ENCODE measurements at places on chromosomes 6 and 20. TPM values are rescaled to one million over a fixed set of nuclear protein-coding genes. Genes with fewer than 3 reads are reported as not detected.

DNA sequence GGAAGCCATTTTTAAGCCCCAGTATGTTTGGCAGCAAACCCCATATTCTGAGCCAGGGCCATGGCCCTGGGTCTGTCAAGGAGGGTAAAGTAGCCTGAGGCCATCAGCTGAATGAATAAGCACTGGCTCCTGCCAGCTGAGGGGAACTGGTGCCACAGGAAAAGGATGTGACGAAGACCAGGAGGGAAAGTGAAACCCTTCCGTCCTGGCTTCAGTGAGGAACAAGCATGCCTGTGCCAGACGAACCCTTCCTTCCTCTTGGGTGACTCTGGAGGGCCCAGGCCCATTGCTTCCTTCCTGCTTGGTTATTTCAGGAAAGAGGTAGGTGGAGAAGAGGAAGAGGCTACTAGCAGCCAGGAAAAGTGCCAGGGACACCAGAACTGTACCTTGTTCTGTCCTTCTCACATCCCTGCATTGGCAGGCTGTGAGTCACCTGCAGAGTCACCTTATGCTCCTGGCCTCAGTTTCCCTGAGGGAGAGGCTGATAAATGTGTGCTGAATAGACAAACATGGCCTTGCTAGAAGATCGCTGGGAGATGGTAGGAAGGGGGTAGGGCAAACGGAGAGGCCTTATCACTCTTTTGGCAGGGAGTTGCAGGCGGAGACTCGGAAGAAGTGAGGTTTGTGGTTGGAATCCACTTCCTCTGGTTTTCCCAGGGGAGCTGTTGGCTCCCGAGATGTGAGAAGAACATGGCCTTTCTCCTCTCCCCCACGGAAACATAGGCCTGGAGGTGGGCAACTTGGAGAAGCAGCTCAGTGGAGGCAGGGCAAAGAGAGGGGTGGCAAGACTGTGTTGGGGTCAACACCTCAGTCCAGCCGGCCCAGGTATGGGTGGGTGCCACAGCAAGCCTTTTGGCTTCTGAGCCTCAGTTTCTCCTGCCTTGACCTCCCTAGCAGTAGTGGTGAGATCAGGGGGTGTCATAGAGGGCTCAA is 37.4 kb downstream of the COX4I2 start:
- DNase-seq = no peak

DNA sequence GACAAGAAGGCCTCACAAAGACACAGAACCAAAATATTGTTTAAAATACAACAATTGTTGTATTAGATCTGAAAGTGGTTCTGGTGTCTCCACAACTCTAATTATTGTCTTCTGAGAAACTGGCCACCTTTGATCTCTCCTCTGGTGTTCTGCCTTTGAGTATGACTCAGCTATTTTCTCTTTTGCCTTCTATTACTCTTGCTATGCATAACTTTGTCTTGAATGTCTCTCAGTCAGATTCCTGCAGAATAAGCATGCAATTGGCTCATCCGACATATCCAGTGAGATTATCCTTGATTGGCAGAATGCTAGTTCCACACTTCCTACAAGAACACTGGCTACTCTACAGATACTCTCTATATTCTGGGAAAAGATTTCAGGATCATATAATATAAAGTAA is 14.3 kb upstream of the EPM2A start:
- DNase-seq = no peak

DNA sequence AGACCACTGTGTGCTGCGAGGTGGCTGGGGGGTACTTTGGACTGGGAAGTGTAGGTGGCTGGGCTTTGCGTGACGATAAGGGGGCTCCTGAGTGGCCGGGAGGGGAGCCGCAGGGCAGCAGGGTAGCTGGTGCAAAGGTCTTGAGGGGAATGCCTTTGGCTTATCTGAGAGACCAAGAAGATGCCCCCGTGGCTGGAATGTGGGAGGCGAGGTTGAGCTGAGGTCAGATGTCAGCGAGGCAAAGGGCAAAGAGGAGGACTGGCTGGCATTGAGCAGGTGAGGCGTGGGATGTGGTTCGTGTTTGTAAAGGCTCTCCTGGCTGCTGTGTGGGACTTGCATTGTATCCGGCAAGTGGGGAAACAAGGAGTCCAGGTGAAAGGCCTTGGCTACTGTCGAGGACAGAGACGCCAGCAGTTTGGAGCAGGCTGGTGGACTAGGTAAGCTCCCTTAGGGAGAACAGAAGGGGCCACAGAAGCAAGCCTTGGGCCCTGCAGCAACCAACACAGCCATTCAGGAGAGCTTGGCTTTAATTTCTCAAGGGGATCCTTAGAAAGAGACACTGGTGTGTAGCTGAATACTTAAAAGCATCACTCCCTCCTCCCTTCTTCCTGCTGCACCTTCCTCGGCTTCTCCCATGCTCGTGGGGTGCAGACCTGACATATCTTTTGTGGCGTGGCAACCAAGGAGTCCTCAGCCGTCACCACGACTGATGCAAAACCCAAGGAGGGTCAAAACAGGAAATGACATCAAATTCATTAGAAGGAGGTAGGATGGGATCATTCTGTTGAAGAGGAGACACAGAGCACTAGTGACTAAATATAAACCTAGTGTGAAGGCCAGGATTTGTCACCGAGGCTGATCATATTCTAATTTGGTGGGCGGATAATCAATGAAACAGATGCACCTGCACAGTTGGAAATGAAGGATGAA is 53.5 kb upstream of the ERVFRD-1 start:
- DNase-seq = no peak

GRCh38 chr20:50191544-50192363 is 1.1 kb downstream of the CEBPB start:
- no peak for DNase-seq

DNA sequence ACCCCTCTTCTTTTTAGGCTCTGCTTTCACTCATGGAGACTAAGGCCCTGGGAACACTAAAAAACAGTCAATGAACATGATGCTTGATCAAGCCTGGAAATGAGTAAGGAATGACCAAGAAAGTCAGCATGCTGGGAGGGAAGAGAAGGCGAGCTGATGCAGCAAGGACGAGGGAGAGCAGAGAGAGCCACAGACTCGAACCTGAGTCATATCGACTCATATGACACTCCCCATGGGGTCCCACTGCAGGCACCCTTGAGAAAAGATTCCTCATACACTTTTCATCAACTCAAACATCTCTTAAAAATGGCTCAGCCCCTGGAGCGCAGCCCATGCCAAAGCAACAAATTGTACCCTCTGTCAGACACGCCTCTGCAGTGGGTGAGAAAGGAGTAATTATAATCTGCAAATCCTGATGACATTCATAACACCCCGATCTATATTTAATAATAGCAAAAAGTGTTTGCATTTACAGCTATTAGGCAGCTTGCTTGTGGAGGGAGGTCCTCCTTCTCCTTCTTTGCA is 127.2 kb downstream of the F13A1 start:
- DNase-seq = no peak

C6orf132 gene
- polyA plus RNA-seq = 3.6 TPM

GRCh38 chr20:13492001-13492481 is 146.7 kb downstream of the TASP1 start:
- DNase-seq = no peak

- no peak for DNase-seq
Observed at GRCh38 chr6:138520463-138520862, 21.2 kb upstream of the NHSL1 start.

TCF21 gene
- 167 TPM for polyA plus RNA-seq

- no peak for DNase-seq
Observed at GRCh38 chr20:30488941-30489613, 768.4 kb upstream of the DEFB115 start.

DNA sequence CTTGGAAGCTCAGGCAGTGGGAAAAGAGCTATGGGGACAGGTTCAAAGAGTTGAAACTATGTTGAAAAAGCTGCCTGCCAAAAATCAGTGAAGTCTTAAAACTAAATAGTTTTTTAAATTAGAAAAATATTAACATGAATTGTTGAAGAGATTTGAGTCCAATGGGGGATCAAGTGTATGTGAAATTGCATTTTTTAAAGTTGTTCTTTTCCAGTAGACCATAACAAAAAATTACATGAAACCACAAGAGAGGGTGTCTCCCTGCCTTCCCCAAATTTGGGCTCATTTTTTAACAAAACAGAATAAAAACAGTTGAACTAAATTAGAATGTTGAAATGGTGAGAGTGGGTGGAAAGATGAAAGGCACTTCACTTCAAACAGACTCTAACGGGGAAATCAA is 31.5 kb upstream of the COL10A1 start:
- DNase-seq = no peak

- peak; percentile 45 for DNase-seq
Observed at GRCh38 chr20:62065674-62066338, at the start of gene TAF4. TSS of gene TAF4 (minus strand) at chr20:62065881. CDS start at chr20:62065810, 71 bp downstream.

DNA sequence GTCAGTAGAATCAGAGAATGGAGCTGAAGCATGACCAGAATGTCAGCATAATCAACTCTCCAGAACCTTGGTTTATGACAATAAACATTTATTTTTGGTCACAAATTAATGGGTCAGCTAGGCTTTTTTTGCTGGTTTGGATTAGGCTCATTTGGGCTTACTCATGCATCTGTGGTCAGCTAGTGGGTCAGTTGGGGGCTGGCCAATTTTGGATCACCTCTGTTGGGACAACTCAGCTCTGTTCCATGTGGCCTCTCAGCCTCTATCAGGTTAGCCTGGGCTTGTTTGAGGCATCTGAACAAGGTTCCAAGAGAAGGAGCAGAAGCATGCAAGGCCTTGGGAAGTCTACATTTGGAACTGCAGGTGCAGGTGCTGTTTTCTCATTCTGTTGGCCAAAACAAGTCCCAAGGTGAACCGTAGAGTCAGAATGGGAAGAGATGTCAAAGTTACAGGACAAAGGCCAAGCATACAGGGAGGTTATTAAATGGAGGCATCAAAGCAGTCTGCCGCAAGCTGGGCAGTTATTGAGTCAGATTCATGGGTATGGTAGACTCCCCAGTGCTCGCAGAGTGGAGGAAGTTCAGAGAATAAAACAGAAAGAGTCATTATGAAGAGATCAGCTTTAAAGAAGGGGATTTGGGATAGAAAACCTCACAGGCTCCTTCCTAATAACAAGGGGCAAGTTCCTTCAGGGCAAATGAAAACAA is 173.0 kb downstream of the PLCB4 start:
- no peak for DNase-seq

- no peak for DNase-seq
Observed at GRCh38 chr6:101803136-101803535, 409.6 kb downstream of the GRIK2 start.

PHACTR3 gene
- 13.2 TPM for polyA plus RNA-seq

GTF2H4 gene
- 36.1 TPM for polyA plus RNA-seq

DNA sequence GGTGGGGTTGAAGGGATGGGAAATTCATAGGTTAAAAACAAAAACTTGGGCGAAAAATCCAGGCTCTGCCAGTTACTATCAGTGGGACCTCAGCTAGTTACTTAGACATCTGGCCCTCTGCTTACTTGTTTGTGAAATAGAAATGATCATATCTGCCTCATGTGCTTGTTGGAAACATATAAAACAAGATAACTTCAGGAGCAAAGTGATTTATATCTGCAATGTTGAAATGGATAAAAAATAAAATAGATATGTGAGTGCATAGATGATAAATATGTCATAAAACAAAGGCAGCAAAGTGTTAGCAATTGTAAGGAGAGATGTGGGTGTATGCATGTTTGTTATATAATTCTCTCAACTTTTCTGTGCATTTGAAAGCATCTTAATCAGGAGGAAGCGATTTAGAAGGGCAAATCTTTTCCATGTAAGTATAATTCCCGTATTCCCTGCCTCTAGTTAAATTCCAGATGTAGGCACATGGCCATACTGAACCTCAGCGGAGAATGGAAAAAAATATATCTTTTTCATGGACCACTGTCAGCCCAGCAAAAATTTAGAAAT is 579.0 kb upstream of the FLRT3 start:
- no peak for DNase-seq

DNA sequence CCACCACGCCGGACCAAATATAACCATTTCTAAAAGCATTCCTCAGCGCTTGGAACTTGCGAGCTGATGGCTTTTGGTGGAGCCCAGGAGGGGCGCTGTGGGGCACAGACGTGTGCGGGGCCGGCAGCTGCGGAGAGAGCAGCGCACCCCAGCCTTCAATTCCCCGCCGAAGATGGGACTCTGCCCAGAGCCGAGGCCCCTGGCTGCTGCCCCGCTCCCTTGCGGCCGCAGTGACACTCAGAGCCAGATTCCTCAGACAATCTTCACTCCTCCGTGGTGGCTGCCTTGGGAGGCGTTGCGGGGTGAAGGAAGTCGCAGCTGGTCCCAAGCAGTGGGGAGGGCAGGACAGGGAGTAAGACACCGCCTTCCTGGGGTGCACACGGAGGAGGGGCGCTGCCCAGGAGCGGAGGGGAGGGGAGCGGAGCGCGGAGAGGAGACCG is 87.7 kb downstream of the TMEM242 start:
- DNase-seq = no peak

- no peak for DNase-seq
Observed at GRCh38 chr6:22298475-22298890, 1.6 kb upstream of the PRL start.

KIAA0408 gene
- polyA plus RNA-seq = 4.3 TPM

PAQR8 gene
- polyA plus RNA-seq = 31.3 TPM

ZC2HC1B gene
- polyA plus RNA-seq = not detected

SYCP2 gene
- polyA plus RNA-seq = 6.9 TPM

DNA sequence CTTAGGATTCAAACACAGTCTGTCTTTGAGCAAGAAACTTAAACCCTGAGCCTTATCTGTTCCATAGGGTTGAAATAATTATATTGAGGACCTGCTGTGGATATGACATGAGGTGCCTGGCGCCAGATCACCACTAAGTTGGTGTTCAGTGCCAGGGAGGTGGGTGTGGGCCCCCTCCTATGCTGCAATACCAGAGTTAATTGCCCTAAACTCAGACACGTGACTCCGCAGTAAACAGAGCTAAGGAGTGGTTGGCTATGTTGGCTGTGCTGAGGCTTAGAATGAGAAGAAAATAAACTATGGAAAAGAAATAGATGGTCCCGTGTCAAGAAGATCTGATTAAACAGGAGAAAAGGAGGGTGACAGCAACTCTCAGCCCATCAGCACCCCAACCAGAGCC is 419.4 kb upstream of the JARID2 start:
- DNase-seq = no peak

RPRD1B gene
- 36.4 TPM for polyA plus RNA-seq

GRCh38 chr20:38839563-38839962 is 34.1 kb downstream of the PPP1R16B start:
- no peak for DNase-seq

GRCh38 chr6:32941214-32941768 is 463 bp upstream of the HLA-DMB start:
- peak; percentile 54 for DNase-seq

GNAS-AS1 gene
- polyA plus RNA-seq = 1.3 TPM

- DNase-seq = no peak
Observed at GRCh38 chr6:165511807-165512206, 151.2 kb downstream of the PDE10A start.

GRCh38 chr20:25692499-25692898 is 4.2 kb downstream of the ZNF337 start:
- DNase-seq = no peak

GRCh38 chr20:62307226-62308101 is 4.7 kb downstream of the ADRM1 start:
- no peak for DNase-seq

Data from right renal cortex interstitium (tissue), 3 donors.